HEK293T (cell line): ENCODE measurements at places on chromosomes 4 and X.
A peak's percentile ranks its signal among the peaks of the same experiment; 100 is the strongest.

- no peak for DNase-seq
These were observed 20.5 kb upstream of the CD40LG start for GRCh38 chrX:136627409-136627808.

GRCh38 chr4:82499738-82500434 lies 61.9 kb downstream of the TMEM150C start:
- DNase-seq, result no peak

- DNase-seq, result no peak
These were observed 115.0 kb upstream of the TBL1X start for GRCh38 chrX:9349572-9350494.

GRCh38 chrX:40099055-40099958 lies 1.5 kb upstream of the BCOR start:
- no peak for DNase-seq

DNA sequence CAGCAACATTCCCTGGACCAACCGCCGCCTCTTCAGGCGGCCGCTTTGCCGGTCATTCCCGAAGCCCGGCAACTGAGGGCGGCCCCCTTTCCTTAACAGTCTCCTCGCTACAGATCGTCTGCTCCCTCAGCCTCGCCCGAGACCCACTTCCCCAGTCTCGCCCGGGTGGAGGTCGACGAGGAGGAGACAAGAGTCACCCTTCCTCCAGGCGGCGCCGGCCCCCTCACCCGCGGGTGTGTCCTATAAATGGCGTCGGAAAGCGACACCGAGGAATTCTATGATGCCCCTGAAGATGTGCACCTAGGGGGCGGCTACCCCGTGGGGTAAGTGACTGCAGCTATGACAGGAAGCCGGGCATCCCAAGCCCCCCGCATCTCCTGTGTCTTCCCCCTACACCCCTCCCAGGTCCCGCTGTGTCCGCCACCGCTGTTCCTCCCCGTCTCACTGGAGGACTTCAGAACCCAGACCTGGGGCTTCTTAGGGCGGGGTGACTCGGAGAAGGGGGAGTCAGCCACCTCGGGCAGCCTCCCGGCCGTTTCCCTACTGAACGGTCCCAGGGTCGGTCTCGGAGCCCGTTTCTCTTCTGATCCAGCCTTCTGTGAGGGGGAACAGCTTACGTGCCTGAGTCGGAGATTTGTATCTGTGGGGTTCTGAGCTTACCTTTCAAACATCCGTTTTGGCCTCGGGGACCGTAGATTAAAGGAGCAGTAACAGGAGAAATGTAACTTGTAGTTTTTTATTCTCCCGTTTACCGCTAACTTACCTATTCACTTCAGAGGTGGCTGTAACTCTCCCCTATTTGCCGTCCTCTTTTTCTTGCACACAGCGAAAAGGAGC lies 570 bp downstream of the WDR44 start:
- DNase-seq, result peak; percentile 43

DNA sequence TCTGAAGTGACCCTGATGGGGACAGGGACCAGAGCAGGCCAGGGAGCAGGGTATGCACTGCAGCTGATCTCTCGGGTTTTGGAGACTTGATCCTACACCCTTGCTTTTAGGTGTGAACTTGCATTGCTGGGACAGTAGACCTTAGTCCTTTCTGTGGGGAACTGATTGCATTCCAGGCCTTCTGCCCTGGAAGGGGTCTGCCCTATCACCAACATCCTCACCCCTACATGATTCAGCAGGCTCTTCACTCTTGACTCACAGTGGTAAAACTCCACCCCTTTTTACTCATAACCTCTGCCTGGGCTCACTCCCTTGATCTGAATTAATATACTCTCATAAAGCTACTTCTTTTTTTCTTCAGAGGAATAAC lies 6.6 kb upstream of the DDX60L start:
- DNase-seq, result no peak
